ENCODE measurements at places on chromosomes 5 and 9. TPM values are rescaled to one million over a fixed set of nuclear protein-coding genes. Genes with fewer than 3 reads are reported as not detected.

DNA sequence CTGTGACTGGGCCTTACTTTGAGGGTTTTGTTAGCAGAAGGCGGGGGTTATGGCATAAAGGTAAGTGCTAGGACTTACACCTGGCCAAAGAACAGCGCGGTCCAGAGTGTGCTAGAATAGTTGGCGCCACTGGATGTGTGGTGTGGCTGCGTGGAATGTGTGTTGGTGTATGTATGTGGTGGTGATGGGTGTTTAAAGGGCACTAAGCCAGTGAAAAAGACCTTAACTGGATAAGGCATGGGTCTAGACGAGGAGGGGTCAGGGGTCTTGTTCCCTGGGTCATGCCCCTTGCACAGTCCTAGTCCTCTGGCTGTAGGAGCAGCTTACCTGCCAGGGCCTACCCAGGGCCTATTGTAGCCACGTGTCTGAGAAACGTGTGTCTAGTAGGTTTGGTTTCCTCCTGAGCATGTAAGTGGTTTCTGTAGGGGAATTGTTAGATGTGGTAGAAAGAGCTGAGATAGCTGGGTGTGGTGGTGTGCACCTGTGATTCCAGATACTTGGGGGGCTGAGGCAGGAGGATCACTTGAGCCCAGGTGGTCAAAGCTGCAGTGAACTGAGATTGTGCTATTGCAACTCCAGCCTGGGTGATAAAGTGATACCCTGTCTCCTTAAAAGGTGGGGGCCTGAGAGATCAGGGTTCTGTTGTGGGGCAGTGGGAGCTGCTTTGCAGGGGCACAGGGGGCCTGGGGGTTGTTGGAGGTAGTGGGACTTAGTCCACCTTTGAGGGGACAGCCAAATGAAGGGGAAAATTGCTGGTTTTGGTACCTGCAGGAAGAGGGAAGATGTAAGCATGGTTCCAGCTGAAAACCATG is 55.2 kb downstream of the HSPA4 start:
- no peak for DNase-seq

DNA sequence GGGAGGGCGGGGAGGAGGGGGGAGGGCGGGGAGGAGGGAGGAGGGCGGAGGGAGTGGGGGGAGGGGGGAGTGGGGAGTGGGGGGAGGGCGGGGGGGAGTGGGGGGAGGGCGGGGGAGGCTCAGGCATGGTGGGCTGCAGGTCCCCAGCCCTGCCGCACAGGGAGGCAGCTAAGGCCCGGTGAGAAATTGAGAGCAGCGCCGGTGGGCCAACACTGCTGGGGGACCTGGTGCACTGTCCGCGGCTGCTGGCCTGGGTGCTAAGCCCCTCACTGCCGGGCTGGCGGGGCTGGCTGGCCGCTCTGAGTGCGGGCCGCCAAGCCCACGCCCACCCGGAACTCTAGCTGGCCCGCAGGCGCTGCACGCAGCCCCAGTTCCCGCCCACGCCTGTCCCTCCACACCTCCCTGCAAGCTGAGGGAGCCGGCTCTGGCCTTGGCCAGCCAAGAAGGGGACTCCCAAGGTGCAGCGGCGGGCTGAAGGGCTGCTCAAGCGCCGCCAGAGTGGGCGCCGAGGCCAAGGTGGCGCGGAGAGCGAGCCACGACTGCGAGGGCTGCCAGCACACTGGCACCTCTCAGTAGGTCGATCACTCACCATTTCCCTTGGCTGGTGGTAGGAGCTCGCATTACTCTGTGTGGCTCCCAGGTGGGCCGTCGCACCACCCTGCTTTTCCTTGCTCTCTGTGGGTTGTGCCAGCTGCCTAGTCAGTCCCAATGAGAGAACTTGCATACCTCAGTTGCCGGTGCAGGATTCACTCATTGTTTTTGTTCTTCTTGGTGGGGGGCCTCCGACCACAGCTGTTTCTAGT is 160.2 kb downstream of the CNTLN start:
- DNase-seq: no peak

DNA sequence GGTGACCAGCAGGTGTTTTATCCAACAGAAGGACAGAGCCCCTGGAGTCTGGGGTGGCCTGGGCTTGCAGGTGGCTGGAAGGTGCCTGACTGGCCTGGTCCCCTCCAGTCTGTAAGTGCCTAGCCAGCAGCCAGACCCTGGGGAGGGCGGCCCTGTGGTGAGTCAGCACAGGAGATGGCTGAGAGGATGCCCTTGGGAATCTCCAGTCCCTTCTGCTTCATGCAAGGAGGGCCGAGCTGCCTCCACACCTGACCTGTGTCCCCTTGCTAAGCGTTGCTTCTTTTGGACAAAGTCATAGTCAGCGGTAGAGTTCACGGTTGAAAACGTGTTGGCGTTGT is 20.2 kb downstream of the OBP2B start:
- DNase-seq: no peak

DNA sequence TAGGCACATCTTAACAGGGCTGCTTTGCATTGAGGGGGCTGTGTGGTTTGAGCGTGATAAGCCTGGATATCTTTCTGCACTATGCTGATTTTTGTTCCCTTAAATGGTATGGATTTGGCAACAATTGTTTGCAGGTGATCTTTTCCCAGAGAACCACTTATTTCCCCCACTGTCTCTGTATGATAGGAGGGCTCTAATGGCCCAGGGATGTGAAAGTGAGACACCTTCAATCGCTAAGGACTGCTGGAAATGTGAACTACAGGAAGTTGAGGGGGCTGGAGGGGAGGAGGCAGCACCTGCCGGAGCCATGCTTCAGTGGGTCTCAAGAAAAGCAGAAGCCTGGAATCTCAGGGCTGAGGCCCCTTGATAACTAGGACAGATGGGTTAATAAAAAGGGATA is 29.4 kb downstream of the SYK start:
- no peak for DNase-seq

GRCh38 chr5:112935675-112936074 is 13.6 kb upstream of the REEP5 start:
- DNase-seq: peak; percentile 45

DNA sequence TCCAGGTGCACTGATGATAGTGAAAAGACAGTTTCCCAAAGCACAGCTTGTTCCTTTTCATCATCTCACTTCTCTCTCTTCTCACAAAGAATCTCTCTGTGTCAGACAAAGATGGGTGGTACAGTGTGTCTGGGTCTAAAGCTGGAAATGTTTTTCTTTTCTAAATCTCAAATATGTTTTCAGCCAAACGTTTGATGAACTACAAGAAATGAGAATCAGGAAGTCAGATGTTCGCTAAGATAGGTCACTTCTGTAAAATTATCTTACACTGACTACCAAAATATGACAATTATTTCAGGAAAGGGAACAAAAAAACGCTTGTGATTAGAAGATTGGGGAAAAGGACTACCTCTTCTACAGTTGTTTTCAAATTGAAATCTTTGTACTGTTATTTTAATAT is 708.8 kb downstream of the PTPRD start:
- DNase-seq: no peak

- peak; percentile 11 for DNase-seq
Measured at GRCh38 chr5:97629276-97629675, 446.2 kb upstream of the RIOK2 start.

- DNase-seq: peak; percentile 3
Measured at GRCh38 chr9:801399-802071, 40.0 kb upstream of the DMRT1 start.

DNA sequence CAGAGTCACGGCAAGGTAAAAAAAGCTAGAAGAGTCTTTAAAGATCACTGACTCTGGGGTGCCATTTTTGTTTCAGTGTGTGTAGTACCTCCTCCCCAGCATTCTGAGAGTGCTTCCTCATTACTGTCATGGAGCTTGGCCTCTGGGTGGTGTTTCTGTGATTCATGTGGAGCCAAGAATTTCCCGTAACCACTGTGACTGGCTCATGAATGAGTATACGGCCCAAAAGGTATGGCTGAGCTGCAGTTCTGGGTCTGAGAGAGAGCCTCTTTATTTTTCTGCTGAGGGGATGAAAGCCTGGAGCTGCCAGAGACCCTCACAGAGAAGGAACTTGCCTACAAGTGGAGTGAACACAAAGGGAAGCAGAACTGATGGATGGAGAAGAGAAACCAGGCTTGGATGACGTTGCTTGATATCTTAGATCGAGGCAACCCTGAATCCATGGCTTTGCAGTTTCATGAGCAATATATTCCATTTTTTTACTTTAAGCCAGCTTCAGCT is 85.6 kb downstream of the PTTG1 start:
- DNase-seq: no peak

DNA sequence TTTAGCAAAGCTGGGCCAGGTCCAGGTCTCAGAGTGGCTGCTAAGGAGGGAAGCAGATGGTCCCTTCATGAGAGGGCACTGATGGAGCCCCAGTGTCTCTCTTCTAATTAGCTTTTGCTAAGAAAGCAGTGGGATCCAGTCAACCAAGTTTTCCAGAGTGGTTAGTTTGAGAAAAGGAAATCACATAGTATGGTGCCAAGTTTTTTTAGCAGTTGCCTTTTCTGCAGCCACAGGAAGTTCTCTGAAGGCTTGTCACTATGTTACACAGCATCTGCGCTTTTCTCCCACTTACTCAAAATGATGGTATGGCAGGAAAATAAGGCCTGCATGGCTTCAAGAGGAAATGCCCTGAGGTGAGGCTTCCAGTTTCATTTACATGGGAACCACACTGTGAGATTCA is 331.5 kb upstream of the ZNF462 start:
- DNase-seq: no peak

DNA sequence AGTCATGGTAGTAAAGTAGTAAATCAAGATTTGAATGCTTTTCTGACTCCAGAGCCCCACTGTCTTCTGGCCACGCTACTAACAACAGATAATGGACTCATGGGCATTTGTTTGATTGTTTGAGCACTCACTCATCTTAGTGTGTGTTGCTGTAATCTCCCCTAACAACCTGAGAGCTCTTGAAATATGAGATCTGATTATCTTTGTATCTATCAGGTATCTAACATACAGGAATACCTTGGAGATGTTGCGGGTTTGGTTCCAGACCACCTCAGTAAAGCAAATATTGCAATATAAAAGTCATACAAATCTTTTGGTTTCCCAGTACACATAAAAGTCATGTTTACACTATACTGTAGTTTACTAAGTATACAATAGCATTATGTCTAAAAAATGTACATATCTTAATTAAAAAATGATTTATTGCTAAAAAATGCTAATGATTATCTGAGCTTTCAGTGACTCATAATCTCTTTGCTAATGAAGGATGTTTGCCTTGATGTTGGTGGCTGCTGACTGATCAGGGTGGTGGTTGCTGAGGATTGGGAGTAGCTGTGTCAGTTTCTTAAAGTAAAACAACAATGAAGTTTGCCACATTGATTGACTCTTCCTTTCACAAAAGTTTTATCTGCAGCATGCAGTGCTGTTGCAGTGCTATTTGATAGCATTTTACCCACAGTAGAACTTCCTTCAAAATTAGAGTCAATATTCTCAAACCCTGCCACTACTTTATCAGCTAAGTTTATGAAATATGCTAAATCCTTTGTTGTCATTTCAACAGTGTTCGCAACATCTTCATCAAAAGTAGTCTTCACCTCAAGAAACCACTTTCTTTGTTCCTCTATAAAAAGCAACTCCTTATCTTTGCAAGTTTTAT is 92.2 kb downstream of the ZNF462 start:
- DNase-seq: no peak

SH2D3C gene
- total RNA-seq: 0.43 TPM

TEX10 gene
- total RNA-seq: 39.3 TPM

OBP2B gene
- not detected for total RNA-seq

GPR21 gene
- total RNA-seq: 1.9 TPM

TGFBI gene
- total RNA-seq: 496 TPM

PRDM9 gene
- total RNA-seq: not detected

CCDC171 gene
- 2.3 TPM for total RNA-seq

ZSWIM6 gene
- total RNA-seq: 9.0 TPM

CDKN2A gene
- total RNA-seq: 32.5 TPM

FAM151B gene
- total RNA-seq: 8.6 TPM

GCNT1 gene
- 9.9 TPM for total RNA-seq

All from fibroblast of villous mesenchyme (primary cell).